ENCODE measurements at places on chromosomes 6 and 20. TPM values are rescaled to one million over a fixed set of nuclear protein-coding genes. Genes with fewer than 3 reads are reported as not detected.

The KHDC1L gene
- total RNA-seq, result not detected

The PLTP gene
- 198 TPM for total RNA-seq

The THBD gene
- 14.3 TPM for total RNA-seq

The SAMD3 gene
- total RNA-seq, result 0.52 TPM

The NXT1 gene
- 6.5 TPM for total RNA-seq

DNA sequence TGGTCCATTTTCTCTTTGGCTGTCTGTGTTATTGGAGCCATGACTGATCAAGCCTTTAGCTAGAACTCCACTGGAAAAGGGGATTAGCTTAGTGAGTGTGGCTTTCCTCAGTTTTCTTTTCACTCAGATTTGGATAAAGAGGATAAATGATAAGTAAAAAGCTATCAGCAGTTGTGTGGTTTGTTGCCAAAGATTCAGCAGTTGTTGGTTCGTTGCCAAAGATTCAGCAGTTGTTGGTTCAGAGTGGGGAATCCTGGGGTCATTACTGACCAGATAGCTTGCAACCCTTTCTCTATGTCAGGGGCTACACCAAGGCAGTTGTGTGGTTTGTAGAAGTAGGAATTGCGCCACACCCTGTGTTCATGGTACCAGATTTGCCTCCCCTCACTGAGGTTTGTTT, 107.7 kb upstream of the SCP2D1 start:
- H3K36me3 ChIP-seq, result no peaks in the 10 kb centered on the region
- DNase-seq, result no peak
- no peaks in the 10 kb centered on the region for H3K4me1 ChIP-seq
- no peak overlapping the region for H3K4me3 ChIP-seq

DNA sequence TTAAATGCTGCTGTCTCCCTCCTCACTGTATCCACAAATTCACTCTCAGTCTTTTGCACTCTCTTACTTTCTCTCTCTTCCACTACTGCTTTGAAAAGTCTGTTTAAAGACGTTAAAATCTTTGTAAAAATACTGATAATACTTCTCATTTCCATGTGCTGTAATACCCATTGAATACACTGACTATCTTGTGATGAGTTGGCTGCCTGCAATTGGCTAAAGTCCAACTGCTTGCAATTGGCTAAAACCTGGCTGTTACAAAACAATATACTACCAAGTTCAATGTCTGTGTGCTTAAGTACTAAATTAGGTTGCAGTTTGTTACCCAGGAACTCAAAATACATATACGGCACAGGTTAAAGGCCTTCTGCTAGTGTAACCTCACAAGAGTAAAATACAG, 264.8 kb downstream of the THBS2 start:
- no peak overlapping the region for H3K4me3 ChIP-seq
- no peaks in the 10 kb centered on the region for H3K4me1 ChIP-seq
- DNase-seq, result no peak
- no peaks in the 10 kb centered on the region for H3K36me3 ChIP-seq

- no peak overlapping the region for H3K4me3 ChIP-seq
- peak; percentile 13 for DNase-seq
- peaks cover 26% of the 10 kb centered on the region for H3K4me1 ChIP-seq
- no peaks in the 10 kb centered on the region for H3K36me3 ChIP-seq
Measured at GRCh38 chr6:133991096-133991593, 38.1 kb downstream of the TBPL1 start.

DNA sequence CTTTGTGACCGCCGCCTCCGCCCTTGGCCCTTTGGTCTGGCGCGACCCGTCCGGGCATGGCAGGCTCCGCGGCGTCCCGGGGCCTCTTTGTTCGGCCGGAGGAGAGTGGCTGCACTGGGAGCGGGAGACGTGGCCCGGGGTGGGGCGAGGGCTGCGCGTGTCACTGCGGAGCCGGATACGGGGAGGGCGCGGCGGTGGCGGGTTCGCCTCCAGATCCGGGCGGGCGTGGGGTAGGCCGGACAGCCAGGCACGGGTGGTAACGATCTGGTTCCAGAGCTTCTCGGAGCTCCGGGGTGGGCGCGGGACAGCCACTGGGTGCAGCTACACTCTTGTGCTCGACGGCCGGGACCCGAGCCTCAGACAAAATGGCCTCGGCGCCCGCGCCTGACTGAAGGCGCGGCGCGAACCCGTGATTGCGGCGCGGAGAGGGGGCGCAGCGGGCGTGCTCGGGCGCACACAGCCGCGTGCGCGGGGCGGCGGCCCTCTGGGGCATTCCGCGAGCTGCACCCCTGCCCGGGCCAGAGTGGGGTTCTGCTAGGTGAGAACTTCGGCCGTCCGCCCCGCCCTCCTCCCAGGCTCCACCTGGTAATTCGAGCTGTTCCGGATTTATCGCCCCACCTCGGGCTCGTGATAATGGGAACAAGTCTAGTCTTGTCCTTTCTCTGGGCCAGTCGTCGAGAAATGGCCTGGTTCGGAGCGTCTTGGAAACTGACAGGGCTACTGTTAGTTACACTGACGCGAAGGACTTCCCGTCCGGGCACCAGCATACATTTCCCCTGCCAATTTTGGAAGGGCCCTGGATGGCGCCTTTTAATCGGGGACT, 1.0 kb downstream of the LOC128125822 start:
- peak overlapping the region; percentile 99 for H3K27ac ChIP-seq
- peak overlapping the region; percentile 99 for H3K4me3 ChIP-seq
- peaks cover under 1% of the 10 kb centered on the region for H3K36me3 ChIP-seq
- peak; percentile 96 for DNase-seq

- no peaks in the 10 kb centered on the region for H3K27me3 ChIP-seq
- no peak for DNase-seq
- no peak overlapping the region for H3K27ac ChIP-seq
- no peaks in the 10 kb centered on the region for H3K4me1 ChIP-seq
Measured at GRCh38 chr6:165245287-165245686, 64.1 kb downstream of the C6orf118 start.

Data from body of pancreas (tissue), 4 donors.